GM06990 (cell line): ENCODE measurements at places on chromosomes 4 and X.

DNA sequence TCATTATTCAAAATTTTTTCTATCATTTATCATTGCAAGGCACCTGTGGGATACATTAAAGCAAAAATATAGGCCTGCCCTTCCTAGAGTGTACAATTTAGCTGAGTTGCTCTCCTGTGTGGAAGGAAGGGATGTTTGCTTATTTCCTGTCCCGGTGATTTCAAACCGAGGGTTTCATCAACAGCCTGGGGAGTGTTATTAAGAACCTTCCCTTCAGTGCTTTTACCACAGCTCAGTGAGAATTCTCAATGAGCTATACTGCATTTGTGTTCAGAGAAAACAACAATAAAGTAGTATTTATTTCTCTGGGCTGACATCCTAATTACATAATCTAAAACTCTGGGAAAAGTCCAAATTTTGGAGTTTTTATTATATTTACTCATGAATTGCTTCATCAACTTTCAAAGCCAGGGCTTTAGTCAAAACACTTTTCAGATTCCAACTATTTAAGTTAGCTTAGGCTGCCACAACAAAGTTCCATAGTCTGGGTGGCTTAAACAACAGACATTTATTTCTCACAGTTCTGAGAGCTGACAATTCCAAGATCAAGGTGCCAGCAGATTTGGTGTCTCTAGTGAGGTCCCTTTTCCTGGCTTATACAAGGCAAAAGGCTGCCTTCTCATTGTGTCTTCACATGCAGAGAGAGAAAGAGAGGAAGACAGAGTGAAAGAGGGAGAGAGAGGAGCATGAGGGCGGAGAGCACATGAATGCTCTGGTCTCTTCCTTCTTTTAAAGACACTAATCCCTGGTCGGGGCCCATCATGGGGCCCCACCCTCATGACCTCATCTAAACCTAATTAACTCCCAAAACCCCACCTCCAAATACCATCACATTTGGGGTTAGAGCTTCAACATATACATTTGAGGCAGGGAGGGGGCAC, 62.6 kb downstream of the MMRN1 start:
- DNase-seq = no peak

GRCh38 chrX:154827194-154828015, 7.1 kb downstream of the SMIM9 start:
- no peak for DNase-seq

DNA sequence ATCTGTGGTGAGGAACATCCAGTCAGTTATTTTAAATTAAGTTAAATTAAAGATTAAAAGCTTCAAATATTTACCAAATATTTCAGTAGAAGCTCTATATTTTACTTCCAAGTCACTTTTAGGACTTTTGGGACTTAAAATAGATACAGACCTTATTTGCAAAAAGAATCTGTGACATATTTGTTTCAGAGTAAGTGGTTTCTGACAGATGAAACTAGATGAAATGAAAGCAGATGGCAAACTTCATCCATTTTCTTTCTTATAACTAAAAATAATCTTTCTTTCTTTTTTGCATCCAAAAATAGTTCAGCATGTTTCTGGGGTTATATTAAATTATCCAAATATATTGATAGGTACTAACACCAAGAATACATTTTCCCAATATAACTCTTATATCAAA, 6.6 kb upstream of the UTP3 start:
- peak; percentile 57 for DNase-seq

- DNase-seq = peak; percentile 4
Measured at GRCh38 chr4:2824836-2825381, 18.7 kb upstream of the ADD1 start.

DNA sequence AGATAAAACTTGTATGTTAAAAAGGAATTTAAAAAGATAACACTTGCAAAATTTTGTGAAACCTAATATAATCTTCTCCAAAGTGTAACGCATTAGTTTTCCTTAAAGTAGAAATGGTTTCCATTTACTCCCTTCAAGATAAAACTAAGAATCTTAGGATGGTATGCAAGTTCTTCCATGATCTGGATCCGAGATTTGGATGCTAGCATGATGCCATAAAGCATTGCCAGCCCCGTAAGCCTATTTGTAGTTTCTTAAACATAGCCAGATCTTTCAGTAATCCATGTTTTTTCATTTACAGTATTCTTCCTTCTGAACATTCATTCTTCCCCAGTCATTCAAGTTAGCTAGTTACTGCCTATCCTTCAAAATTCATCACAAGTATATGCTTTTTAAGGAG, 572.4 kb downstream of the KCNIP4 start:
- DNase-seq = no peak

GRCh38 chr4:57442831-57443291, 332.7 kb upstream of the IGFBP7 start:
- DNase-seq = no peak

- DNase-seq = no peak
Measured at GRCh38 chrX:30304866-30305265, 4.3 kb downstream of the NR0B1 start.

DNA sequence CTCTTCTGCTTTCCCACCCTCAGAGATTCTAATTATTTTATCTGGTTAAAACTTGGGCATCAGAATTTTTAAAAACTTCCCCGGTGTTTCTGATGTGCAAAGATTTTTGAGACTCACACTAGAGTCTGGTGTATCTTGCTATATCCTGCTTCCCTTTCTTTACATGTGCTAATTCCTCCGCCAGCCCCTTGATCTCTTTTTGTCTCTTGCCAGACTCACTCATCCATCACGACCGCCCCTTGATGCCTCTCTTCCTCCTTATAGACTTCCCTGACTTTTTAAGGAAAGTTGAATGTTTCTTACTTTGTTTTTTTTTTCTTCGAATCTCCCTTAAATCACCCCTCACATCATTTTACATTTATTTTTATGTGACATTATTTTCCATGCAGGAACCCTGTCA, 274.9 kb upstream of the PITX2 start:
- no peak for DNase-seq

- no peak for DNase-seq
Measured at GRCh38 chrX:150465326-150465725, 102.2 kb downstream of the MAMLD1 start.

- no peak for DNase-seq
Measured at GRCh38 chrX:88135735-88136134, 611.3 kb upstream of the CPXCR1 start.

DNA sequence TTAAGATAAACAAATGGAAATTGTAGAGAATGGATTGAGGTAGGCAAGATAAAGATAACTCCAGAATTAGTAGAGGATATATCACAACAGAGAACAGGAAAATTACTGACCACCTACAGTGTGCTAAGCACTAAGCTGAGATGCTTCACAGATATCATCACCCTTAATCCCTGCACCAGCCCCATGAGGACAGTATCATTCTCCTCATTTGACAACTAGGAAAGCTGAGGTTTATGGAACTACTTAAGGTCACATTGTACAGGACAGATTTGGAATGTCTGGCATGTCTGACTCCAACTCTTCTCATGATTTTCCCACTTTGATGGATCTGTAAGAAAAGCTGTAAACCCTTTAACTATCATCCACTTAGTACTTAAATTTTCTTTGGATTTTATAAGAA, 95.5 kb downstream of the CASK start:
- DNase-seq = no peak

- no peak for DNase-seq
Measured at GRCh38 chrX:43702660-43703059, 46.6 kb downstream of the MAOA start.

- DNase-seq = no peak
Measured at GRCh38 chr4:177033135-177033534, 240.4 kb upstream of the VEGFC start.

DNA sequence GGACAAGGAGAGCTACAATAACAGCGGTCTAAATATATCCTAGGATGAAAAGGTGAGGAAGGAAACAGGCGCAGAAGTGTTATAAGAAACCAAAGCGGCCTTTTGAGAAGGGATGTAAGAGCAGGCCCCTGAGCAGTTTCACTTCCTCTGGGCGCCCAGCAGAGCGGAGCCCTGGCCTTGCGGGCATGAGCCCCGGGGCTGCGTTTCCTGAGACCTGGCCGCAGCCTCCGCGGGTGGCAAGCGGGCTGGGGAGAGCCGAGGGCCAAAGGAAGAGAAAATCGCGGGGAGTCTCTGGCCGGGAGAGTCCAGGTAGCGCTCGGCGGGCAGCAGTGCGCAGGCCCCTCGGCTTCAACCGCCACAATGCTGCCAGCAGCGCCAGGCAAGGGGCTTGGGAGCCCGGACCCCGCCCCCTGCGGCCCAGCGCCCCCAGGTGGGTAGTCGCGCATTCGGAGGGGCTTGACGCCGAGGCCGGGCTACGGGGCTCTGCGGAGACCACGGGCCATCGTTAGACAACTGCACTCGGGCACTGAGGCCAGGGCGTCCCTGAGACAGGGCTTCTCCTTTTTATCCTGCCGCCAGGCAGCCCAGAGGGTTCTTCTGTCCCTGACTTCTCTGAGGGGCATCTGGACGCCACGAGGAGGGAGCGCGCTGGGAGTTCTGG, at the start of gene BANK1:
BANK1 (plus strand) TSS at position 210 of the 661 bp plus-strand sequence; CDS start at position 361, 151 bp downstream.
- peak; percentile 89 for DNase-seq

GRCh38 chr4:24831637-24832036, 36.3 kb downstream of the SOD3 start:
- DNase-seq = no peak

GRCh38 chr4:22233230-22233629, 282.6 kb downstream of the ADGRA3 start:
- DNase-seq = no peak
